ENCODE measurements at places on chromosomes 16 and 17. TPM values are rescaled to one million over a fixed set of nuclear protein-coding genes. Genes with fewer than 3 reads are reported as not detected.

C17orf78 gene
- not detected for total RNA-seq

SULT1A1 gene
- 32.3 TPM for total RNA-seq

RAB26 gene
- total RNA-seq, result 0.40 TPM

NOG gene
- 4.3 TPM for total RNA-seq

EVI2A gene
- 2.6 TPM for total RNA-seq

HS3ST3A1 gene
- 2.3 TPM for total RNA-seq

EXOC3L1 gene
- 7.6 TPM for total RNA-seq

NAA38 gene
- 97.7 TPM for total RNA-seq

CRYBA1 gene
- not detected for total RNA-seq

ZPBP2 gene
- not detected for total RNA-seq

CACNG5 gene
- not detected for total RNA-seq

TPSD1 gene
- total RNA-seq, result not detected

AXIN1 gene
- 14.5 TPM for total RNA-seq

CD300LG gene
- total RNA-seq, result 2.3 TPM

ITGAX gene
- 0.35 TPM for total RNA-seq

VWA3A gene
- total RNA-seq, result 0.09 TPM

TRIM16 gene
- 48.7 TPM for total RNA-seq

INTS2 gene
- 12.7 TPM for total RNA-seq

TVP23B gene
- 29.3 TPM for total RNA-seq

WNT3 gene
- 1.9 TPM for total RNA-seq

GP1BA gene
- total RNA-seq, result 0.04 TPM

EFNB3 gene
- 3.6 TPM for total RNA-seq

TP53TG3C gene
- not detected for total RNA-seq

MT4 gene
- not detected for total RNA-seq

WNT9B gene
- 0.04 TPM for total RNA-seq

SETD1A gene
- total RNA-seq, result 2.7 TPM

SSTR5 gene
- not detected for total RNA-seq

MT1F gene
- total RNA-seq, result not detected

GPRC5B gene
- 39.9 TPM for total RNA-seq

CD300A gene
- 2.5 TPM for total RNA-seq

PMFBP1 gene
- total RNA-seq, result 0.40 TPM

ZFP3 gene
- 6.3 TPM for total RNA-seq

NHERF2 gene
- 22.1 TPM for total RNA-seq

B3GNT9 gene
- total RNA-seq, result 15.6 TPM

ZNF232 gene
- total RNA-seq, result 12.1 TPM

OR4D1 gene
- total RNA-seq, result not detected

SLC16A13 gene
- 0.18 TPM for total RNA-seq

FBXO39 gene
- 0.18 TPM for total RNA-seq

EIF3CL gene
- 60.2 TPM for total RNA-seq

TNFRSF17 gene
- not detected for total RNA-seq
